ENCODE measurements at places on chromosomes 6 and 20.

GRCh38 chr20:33696448-33696847 lies 10.3 kb upstream of the E2F1 start:
- no peak for DNase-seq

- DNase-seq = no peak
Measured at GRCh38 chr6:109454496-109455436, 806 bp downstream of the MICAL1 start.

DNA sequence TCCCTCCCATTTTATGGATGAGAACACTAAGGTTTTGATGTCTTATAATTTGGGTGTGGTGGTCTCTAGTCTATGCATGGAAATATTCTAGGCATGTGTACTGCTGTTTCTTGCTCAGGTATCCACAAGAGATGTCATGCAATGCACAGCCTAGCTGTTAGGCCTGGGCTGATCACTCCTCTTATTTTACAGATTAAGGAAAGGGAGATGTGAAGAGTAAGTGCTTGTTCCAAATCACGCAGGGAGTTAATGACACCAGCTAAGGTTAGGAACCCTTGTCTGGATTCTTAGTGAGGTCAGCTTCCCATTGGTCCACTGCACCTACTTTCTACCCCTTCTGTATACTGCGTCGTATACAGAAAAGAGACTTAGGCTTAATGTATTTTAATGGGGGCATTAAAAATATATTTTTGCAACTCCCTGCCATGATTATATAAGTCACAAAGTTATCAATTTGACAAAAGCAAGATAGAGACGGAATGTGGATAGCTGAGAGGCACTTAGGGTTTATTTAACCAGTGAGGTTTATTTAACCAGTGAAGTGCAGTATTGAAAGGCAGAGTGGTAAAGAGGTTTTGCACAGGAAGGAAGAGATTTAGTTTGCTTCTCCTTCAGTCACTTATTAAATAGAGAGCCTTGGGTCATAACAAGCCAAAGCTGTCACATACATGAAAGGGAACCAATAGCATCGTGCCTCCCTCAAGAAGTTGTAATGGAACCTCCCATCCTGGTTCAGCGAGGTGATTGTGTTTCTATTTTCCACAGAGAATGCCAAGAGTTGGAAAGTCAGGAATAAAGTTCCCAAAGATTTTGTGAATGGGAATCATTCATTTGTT lies 95.0 kb upstream of the FAM184A start:
- DNase-seq = no peak

- DNase-seq = peak; percentile 86
Measured at GRCh38 chr6:81766482-81767069, 14.1 kb upstream of the TENT5A start.

DNA sequence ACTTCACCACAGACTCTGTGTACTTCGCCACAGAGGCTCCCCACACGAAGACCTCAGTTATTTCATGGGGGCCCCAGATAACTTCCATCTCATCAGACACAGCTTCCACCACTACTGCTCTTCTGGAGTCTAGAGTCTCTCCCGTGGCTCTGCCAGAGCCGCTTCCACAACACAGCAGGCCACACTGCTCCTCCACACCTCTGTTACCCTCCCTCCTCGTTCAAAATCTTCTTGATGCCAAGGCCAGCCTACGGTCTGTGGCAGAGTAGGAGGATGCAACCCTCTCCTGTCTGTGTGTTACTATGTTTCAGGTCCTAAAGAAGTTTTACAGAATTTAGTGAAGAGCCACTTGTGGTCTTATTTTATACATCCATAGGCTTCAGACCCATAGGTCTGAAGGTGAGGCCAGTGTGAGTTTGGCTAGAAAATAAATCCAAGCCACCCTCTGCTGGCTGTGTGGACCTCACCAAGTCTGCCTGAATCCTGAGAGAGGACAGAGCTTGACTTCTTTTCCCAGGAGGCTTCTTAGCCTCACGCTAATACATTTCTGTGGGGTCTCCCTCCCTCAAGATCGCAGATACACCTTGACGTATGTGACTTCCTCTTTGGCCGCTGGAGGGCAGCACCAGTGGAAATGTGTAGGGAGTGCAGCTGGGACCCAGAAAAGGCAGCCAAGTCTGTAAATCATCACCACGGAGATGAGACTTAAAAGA lies 197.7 kb downstream of the FAXC start:
- no peak for DNase-seq

DNA sequence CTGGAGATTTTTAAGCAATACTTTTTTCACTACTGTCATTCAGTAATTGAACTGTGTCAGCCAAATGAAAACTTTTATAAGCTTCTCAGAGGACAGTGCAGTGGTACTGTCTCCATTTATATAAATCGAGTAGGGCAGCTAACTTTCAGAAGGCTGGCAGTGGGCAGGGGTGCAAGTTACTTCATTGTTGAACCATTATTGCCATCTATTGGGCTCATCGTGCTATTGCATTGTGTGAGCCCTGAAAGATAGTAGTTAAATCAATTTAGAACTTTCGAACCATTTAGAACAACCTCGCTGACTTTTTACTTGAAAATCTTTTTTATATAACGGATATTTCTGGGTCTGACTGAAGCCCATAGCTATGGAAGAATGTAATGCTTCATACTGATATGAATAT lies 347.8 kb upstream of the PLCB4 start:
- peak; percentile 21 for DNase-seq

GRCh38 chr20:44572551-44573500 lies 9.6 kb upstream of the PKIG start:
- peak; percentile 73 for DNase-seq

DNA sequence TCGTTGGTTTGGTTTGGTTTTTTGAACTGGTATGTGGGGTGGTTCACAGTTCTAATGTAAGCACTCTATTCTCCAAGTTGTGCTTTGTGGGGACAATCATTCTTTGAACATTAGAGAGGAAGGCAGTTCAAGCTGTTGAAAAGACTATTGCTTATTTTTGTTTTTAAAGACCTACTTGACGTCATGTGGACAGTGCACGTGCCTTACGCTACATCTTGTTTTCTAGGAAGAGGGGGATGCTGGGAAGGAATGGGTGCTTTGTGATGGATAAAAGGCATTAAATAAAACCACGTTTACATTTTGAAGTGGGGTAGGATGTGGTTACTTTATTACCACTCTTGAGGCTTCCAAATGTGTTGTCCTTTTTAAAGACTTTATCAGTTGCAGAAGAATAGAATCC lies 168.0 kb downstream of the ZMYND8 start:
- no peak for DNase-seq

- DNase-seq = no peak
Measured at GRCh38 chr6:33782561-33782960, 6.4 kb downstream of the LEMD2 start.

GRCh38 chr20:18705910-18706309 lies 107.7 kb upstream of the SCP2D1 start:
- no peak for DNase-seq

- peak; percentile 77 for DNase-seq
Measured at GRCh38 chr6:84976526-84977362, 212.3 kb upstream of the TBX18 start.

Measured in skeletal muscle cell (primary cell).